ENCODE measurements at places on chromosomes 13 and 19. TPM values are rescaled to one million over a fixed set of nuclear protein-coding genes. Genes with fewer than 3 reads are reported as not detected.

Gene CEACAM4
- total RNA-seq = 0.84 TPM

Gene ZNF835
- 1.1 TPM for total RNA-seq

Gene ZNF606
- 13.6 TPM for total RNA-seq

DNA sequence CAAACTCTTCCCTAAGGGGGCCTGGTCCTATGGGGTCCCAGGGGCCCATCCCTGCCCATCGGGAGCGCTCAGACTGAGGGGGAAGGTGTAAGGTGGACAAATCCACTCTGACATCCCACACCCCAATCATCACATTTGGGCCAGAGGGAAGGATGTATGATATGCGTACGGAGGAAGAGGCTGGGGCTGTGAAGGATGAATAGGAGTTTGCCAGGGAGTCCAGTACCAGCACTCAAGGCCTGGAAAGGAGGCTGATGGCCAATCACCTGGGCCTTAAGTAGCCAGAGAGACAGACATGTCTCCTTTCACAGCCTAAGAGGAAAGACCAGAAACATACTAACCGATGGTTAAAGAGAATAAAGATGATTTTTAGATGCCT is 14.9 kb downstream of the TJP3 start:
- H3K27ac ChIP-seq = no peak overlapping the region
- no peaks in the 10 kb centered on the region for H3K36me3 ChIP-seq
- peaks cover 33% of the 10 kb centered on the region for H3K4me1 ChIP-seq
- H3K27me3 ChIP-seq = peaks cover 15% of the 10 kb centered on the region

DNA sequence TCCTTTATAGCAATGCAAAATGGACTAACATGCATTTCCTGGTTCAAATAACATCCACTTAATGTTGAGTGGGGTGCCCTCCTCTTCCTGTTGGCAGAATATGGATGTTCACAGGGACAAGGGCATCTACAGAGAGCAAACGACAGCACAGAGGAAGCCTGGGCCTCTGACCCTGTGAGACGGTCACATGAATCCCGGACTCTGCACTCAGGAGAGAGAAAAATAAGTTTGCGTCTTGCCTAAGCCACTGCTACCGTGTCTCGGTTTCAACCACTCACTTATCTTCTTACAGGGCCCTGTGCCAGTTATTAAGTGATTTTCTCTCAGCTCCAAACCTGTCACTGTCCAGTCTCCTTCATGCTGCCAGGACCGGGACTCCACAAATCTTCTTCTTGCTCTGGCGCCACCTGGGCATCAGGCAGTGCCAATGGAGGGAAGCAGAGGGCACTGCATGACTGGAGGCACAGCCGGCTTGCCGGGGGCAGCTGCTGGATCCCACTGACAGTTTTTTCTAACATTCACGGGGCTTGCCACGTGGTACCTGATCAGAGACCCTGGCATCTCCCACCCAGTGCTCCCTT is 11.8 kb downstream of the LIG1 start:
- no peaks in the 10 kb centered on the region for H3K27me3 ChIP-seq
- DNase-seq = no peak
- no peak overlapping the region for H3K4me3 ChIP-seq

- peaks cover 22% of the 10 kb centered on the region for H3K4me1 ChIP-seq
- no peak for DNase-seq
- H3K36me3 ChIP-seq = peaks cover 90% of the 10 kb centered on the region
- H3K4me3 ChIP-seq = no peak overlapping the region
- H3K27me3 ChIP-seq = no peaks in the 10 kb centered on the region
These were observed 10.1 kb upstream of the INSL3 start for GRCh38 chr19:17831419-17831888.

DNA sequence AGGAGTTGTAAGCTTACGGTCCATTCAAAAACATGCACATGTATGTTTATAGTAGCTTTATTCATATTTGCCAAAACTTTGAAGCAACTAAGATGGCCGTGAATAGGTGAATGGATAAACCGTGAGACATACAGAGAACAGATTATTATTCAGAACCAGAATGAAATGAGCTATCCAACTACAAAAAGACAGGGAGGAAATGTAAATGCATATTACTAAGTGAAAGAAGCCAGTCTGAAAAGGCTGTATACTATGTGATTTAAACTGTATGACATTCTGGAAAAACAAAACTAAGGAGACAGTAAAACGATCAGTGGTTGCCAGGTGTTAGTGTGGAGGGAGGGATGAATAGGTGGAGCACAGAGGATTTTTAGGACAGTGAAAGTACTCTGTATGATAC is 19.9 kb downstream of the NDFIP2 start:
- H3K4me3 ChIP-seq = no peak overlapping the region
- no peak for DNase-seq
- H3K36me3 ChIP-seq = no peaks in the 10 kb centered on the region
- no peak overlapping the region for H3K27ac ChIP-seq
- H3K27me3 ChIP-seq = no peaks in the 10 kb centered on the region

- no peaks in the 10 kb centered on the region for H3K36me3 ChIP-seq
- no peak overlapping the region for H3K27ac ChIP-seq
- H3K4me1 ChIP-seq = no peaks in the 10 kb centered on the region
- H3K27me3 ChIP-seq = no peaks in the 10 kb centered on the region
- H3K4me3 ChIP-seq = no peak overlapping the region
- no peak for DNase-seq
These were observed 37.9 kb downstream of the CELF5 start for GRCh38 chr19:3262362-3262761.

DNA sequence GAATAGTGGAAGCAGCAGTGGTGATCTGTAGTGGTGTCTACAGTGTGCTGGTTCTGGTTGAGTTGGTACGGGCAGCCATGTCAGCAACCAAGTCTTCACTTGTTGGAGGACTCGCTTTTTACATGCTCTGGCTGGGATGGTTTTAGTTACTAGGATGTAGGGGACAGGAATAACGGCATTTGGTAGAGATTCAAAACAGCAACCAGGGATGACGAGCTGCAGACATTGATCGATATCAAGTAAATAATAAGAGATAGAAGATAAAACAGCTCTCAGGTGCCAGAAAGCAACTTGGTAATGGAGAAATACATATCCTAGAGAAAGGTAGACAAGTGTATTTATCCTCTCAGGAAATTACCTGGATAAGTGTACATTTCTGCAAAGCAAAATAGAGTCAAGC is 84.3 kb downstream of the PCCA start:
- H3K27ac ChIP-seq = no peak overlapping the region
- no peak for DNase-seq
- H3K36me3 ChIP-seq = no peaks in the 10 kb centered on the region
- no peaks in the 10 kb centered on the region for H3K27me3 ChIP-seq
- H3K4me1 ChIP-seq = no peaks in the 10 kb centered on the region

GRCh38 chr19:47228168-47228936 is 2.6 kb downstream of the BBC3 start:
- H3K36me3 ChIP-seq = no peaks in the 10 kb centered on the region
- H3K4me1 ChIP-seq = peaks cover 63% of the 10 kb centered on the region
- DNase-seq = peak; percentile 63
- peak overlapping the region; percentile 76 for H3K4me3 ChIP-seq
- peak overlapping the region; percentile 4 for H3K27ac ChIP-seq

DNA sequence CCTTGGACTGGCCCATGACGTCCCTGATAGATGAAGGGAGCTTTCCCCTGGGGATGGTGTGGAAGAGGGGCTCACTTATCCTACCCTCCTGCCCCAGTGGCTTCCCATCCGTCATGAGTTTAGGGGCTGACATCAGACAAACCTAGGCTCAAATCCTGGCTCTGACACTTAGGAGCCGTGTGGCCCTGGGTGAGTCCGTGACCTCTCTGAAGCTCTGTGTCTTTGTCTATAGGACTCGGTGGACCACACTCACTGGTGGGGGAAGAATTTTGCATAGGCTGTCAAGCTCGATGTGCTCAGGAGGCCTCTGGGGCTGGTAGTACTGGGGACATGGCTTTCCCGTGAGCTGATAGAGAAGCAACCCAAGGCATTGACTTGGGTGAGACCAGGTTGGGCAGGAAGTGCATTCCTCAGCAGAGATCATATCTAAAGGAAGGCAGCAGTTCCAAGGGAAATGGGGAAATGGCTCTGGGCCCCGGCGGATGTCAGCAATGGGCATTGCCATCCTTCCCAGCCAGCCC is 17.4 kb upstream of the AP1M2 start:
- H3K4me3 ChIP-seq = peak overlapping the region; percentile 96
- H3K27me3 ChIP-seq = no peaks in the 10 kb centered on the region
- peak overlapping the region; percentile 99 for H3K27ac ChIP-seq

DNA sequence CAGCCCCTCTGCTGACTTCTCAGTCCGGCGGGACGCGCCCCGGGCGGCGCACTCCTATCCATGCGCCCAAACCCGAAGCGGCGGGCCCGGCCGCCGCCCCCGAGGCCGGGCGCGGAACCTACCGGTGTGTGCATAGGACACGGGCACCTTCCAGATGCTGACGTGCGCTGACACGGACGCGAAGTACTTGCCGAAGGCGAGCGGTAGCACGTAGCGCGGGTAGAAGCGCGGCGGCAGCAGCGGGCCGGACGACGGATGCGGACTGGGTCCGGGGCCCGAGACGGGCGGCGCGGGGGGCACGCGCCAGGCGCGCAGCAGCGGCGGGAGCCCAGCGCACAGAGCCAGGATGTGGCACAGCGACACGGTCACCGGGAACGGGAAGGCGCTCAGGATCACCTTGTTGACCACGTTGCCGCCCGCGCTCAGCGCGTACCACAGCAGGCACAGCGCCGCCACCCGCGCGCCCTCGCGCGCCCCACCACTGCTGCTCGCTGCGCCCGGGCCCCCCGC is 338 bp downstream of the SLC35E1 start:
- no peak overlapping the region for H3K27ac ChIP-seq
- peaks cover 79% of the 10 kb centered on the region for H3K4me1 ChIP-seq
- no peak for DNase-seq

- H3K27ac ChIP-seq = no peak overlapping the region
- H3K4me1 ChIP-seq = no peaks in the 10 kb centered on the region
- no peaks in the 10 kb centered on the region for H3K27me3 ChIP-seq
- no peak overlapping the region for H3K4me3 ChIP-seq
- H3K36me3 ChIP-seq = no peaks in the 10 kb centered on the region
- DNase-seq = no peak
These were observed 64.9 kb upstream of the HTR2A start for GRCh38 chr13:46961719-46962118.

GRCh38 chr13:83325125-83325853 is 557.0 kb downstream of the SLITRK1 start:
- H3K27ac ChIP-seq = no peak overlapping the region
- no peaks in the 10 kb centered on the region for H3K27me3 ChIP-seq
- no peaks in the 10 kb centered on the region for H3K36me3 ChIP-seq

DNA sequence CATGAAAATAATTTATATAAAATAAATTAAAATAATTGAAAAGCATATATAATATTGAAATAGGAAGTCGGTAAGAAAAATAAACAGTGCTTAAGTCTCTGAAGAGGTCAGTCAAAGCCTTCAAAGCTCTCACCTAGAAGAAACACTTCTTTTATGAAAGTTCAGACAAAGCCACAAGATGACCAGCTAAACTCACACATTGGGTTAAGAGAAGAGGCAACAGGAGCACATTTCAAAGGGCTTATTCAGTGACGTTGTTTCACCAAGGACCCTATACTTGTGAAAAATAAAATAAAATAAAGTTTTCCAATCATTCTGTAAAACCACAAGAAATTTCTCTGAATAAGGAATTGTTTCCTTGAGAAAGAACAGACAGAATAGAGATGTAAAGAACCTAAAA is 2.5 kb upstream of the ITM2B start:
- H3K36me3 ChIP-seq = peaks cover 3% of the 10 kb centered on the region
- H3K4me3 ChIP-seq = no peak overlapping the region
- H3K27me3 ChIP-seq = no peaks in the 10 kb centered on the region
- H3K27ac ChIP-seq = no peak overlapping the region
